ENCODE measurements at places on chromosomes 16 and 17.

- no peak for DNase-seq
Observed at GRCh38 chr17:15966183-15966878, 21.4 kb downstream of the ADORA2B start.

DNA sequence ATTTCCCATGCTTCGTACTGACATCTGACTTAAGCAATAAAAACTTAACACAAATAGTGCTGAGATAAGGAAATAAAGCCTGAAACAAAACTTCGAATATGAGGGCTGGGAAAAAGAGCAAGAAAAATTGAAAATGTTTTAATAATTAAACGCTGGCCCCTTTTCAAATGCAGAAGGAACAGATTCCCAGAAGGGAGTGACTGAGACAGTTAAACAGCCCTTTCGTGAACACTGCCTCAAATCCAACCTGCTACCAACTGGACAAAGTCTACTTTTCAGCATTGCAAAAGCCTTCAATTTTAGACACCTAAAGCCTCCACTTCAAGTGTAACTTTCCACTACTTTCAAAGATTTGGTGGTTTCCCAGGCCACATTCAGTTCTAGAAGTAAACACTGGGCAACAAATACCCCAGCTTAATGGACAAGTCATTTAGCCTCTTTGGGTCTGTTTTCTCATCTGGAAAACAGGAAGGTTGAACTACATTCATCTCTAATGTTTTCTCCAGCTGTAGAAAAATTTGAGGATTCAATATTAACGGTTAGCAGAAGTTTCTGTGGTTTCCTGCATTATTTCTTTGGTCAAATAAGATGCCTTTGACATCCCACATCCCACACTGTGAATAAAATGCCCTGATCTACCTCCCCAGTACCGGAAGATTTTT is 11.8 kb downstream of the RFFL start:
- no peak for DNase-seq

GRCh38 chr17:16878084-16878483 is 93.8 kb downstream of the TNFRSF13B start:
- no peak for DNase-seq

DNA sequence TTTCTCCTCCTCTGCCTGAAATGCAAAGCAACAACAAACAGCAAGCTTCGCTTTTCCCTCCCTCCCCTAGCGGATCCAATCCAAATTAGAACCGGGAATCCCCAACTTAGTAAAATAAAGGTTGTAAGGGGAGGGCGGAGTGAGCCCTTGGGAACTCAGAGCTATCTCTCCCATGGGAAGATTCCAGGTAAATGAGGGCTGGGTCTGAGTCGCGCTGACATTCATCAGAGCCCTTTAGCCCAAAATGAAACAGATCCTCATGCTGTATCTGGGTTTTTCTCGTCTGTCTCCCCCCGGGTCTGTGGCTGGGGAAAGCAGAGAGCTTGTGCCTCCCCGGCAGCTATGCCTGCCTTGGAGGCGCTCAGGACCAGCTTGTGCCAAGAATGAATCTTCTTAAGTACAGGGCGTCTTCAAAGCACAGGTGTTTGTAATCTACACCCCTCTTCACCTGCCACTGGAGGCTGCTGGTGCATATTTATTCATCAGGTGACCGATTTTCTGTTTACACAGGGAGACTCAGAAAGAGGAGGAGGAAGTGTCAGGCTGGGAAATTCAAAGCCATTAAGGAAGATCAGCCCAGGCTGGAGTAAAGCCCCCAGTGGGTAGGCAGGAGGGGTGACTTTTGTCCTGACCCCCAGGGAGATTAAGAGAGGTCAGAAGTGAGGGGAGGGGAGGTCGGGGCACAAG is 55.0 kb upstream of the GSE1 start:
- DNase-seq, result no peak

DNA sequence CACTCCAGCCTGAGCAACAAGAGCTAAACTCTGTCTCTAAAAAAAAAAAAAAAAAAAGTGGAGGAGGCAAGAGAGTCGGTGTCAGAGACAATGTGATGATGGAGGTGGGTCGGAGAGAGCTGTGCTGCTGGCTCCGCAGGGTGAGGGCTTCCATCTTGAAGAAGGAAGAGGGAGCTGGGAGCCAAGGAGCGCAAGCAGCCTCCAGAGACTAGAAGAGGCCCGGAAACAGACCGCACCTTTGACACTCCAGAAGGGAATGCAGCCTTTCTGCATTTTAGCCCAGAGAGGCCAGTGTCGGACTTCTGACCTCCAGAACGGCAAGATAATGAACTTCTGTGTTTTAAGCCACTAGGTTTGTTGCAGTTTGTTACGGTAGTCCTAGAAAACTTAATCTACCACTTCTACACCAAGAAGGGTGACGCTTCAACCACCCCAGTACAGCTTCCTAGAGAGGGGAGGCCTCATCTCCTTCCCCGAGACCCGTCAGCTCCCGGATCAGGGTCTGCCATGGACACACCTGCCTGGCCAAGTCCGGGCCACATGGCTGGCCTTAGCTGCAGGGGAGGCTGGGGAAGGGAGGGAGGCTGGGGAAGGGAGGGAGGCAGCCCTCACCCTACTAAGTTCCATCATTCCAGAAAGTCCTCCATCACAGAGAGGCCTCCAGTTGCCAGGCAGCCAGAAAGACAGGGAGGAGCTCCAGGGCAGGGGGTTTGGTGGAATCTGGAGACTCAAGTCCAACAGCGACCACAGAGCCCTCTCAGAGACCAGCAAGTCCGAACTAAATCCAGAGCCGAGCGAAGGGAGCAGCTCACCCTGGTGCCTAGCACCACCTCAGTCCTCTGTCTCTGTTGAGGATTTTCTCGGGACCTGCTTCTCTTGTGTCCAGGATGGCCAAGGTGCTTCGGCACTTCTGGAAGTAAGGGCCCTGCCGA is 13.2 kb upstream of the RBFOX3 start:
- peak; percentile 5 for DNase-seq

GRCh38 chr17:27915709-27916108 is 22.5 kb upstream of the LYRM9 start:
- no peak for DNase-seq

- DNase-seq, result peak; percentile 79
Observed at GRCh38 chr17:47946929-47947397, 5.6 kb downstream of the PNPO start.

DNA sequence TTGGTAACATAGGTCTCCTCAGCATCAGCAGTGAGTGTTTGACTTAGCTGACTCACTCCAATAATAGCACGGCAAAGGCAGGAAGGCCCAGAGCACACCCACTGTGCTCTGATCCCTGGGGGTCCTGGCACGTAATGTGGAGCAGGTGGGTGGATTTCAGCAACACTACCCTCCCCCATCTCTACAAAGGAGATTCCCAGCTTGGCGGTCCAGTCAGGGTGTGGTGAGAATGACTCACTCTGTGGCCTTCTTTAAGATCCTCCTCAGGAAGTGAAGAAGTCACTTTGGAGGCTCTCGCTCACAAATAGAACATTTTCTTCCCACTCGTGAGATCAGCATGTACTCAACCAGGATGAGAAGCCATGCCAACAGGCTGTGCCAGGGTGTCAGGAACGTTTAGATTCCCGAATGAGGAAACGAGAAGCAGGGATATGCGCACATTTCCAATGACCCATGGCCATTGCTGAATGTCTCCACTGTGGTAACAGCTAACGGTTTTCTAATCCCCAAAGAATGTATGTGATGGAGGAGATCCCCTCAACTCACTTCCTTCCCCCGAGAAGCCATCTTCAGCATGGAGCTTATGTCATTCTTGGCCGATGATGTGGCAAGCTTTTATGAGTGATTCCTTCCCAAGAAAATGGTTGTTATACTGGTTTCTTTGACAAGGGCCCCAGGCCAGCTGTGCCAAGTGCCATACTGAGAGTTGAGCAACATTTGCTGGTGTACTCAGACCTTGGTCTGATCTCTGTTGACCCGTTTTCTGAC is 365.2 kb downstream of the C16orf95 start:
- no peak for DNase-seq

- no peak for DNase-seq
Observed at GRCh38 chr16:79012671-79013434, 587.7 kb downstream of the MAF start.

GRCh38 chr16:30473231-30474073 is 910 bp downstream of the ITGAL start:
- DNase-seq, result peak; percentile 85

DNA sequence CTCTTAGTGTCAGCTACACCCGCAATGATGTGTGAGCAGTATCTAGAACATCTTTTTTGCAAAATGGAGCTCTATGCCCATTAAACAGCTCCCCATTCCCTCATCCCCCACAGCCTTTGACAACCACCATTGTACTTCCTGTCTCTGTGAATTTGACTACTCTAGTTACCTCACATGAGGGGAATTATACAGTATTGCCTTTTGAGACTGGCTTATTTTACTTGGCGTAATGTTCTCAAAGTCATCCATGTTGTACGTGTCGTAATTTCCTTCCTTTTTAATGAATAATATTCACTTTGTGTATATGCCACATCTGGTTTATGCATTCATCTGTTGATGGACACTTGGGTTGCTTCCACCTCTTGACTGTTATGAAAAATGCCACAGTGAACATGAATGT is 23.2 kb upstream of the CCL22 start:
- no peak for DNase-seq

GRCh38 chr16:53502331-53503269 is at the start of gene AKTIP:
TSS of gene AKTIP (minus strand) at chr16:53503209. CDS start at chr16:53500259, 2,950 bp downstream.
- DNase-seq, result peak; percentile 89

- no peak for DNase-seq
Observed at GRCh38 chr17:69335058-69335457, 8.1 kb upstream of the ABCA5 start.

- no peak for DNase-seq
Observed at GRCh38 chr16:29893553-29893952, 5.8 kb downstream of the SEZ6L2 start.

- DNase-seq, result no peak
Observed at GRCh38 chr17:81419319-81419885, 24.1 kb downstream of the BAHCC1 start.

DNA sequence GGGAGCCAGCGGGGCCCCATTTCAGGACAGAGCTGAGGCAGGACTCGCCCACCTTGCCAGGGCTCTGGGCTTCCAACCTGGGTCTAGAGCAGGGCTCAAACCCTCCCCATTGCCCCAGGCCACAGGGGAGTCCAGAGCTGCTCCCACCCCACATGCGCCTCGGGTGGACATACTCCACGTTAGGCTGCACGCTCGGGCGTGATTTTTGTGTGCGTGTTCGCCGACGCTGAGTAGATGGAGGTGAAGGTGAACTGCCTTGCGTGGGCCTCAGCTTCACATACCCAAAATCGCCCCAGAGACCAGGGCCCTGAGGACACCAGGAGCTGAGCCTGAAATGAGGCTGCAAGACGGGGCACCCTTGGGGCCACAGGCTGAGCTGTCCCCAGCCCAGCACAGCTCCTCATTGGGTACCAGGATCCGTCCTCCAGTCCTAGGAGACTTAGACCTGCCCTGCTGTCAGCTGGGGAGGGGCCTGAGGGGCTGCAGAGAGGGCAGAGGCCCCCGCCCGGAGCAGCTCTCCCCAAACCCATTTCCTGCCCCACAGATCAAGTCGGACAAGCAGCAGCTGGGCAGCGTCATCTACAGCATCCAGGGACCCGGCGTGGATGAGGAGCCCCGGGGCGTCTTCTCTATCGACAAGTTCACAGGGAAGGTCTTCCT is 8.2 kb downstream of the CDH15 start:
- DNase-seq, result no peak

DNA sequence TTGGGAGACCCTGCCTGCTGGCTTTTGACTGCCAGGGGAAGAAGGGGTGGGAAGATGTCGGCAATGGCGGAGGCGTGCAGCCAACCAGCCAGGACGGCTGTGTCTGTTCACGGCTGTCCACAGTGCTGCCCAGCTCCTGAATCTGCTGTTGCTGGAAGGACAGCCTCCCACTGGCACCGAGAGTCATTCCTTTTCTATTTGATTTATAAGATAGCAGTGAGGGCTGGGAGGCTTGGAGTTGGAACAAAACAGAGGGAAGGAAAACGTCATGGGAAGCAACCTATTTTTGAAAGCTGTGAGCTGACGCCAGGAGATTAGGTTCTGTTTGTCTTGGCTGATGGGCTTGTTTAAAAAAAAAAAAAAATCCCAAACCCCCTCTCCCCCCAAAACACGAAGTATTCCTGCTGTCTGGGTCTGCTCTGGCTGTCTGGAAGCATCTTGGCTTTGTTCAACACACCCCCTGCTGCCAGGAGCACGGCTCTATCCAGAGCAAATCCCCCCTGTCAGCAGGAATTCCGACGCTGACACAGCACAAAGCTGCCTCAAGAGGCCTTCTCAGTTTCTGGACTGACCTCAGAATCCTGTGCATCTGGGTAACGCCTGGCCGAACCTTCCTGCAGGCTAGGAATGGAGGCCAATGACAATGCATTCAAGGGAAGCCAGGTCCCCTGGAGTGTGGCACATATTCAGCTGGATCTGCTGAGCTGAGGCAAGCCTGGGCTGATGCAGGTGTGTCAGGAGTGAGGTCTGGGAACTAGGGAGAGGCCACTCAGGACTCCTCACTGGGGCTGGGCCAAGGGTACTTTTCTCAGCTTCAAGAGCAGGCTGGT is 41.0 kb upstream of the SREBF1 start:
- no peak for DNase-seq

GRCh38 chr16:68200088-68200783 is 35.7 kb downstream of the ESRP2 start:
- no peak for DNase-seq

DNA sequence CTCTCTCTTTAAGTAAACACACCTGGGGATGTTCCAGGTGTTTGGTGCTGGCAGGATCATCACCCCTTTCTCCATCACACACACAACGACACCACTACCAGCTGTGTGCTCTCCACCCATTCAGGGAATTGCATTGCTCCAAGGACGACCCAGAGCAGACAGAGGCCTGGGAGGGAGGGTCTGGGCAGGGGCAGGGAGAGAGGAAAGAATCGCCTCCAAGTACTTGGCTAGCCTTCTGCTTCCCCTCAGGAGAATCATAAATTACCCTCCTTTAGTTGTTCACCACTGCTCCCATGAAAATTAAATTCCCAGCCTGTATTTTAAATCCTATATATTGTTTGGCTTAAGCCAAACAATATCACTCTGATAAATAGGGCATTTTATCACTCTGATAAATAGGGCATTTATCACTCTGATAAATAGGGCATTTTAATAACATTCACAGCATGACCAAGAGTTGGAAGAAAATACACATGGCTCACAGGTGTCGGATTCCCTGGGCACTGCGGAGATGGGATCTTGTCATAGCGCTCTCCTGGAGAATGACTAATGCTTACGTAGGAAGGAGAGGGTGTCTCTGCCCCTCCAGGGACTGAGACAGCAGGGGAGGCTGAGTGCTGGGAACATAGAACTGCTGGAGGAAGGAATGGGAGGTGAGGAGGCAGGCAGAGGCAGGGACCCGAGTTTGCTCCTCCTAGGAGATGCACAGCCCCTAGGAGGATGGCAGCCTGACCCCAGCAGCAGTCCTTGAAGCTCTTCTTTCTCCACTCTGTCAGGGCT is 673.6 kb downstream of the HS3ST4 start:
- no peak for DNase-seq

DNA sequence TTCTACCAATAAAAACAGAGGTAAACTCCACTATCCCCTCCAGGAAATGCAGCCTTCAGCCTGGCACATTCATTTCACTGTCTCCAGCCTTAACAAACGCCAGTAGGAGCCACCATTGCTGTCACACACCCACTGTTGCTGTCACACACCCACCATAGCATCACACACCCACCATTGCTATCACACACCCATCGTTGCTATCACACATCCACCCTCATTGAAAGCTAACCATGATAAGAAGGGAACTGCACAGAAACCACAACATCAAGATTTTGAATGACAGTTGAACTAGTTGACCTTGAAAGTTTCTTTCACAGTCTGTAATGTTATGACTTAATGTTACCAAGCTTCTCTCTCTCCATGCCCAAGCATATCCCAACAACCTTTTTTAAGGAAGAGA is 38.1 kb downstream of the SHCBP1 start:
- no peak for DNase-seq

GRCh38 chr16:9219813-9220212 is 128.4 kb downstream of the HAPSTR1 start:
- no peak for DNase-seq
